NCI-H69 (cell line): ENCODE measurements at places on chromosomes 5 and 9.

DNA sequence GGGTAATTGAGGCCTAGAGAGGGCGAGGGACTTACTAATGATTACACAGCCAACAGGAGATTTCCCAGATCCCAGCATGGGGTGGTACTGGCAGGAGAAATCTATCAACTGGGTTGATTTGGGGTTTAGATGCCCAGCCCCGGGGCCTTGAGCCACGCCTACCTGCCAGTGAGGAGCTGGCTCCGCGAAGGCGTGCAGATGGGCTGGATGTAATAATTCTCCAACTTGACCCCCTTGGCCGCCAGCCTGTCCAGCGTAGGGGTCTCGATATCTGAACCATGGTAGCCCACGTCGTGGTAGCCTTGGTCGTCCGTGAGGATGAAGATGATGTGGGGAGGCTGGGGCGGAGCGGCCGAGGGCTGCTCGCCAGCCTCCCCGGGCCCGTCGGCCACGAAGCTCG lies 804 bp downstream of the ARSI start:
- DNase-seq, result peak; percentile 23

- DNase-seq, result no peak
Measured at GRCh38 chr5:116401576-116401975, 173.0 kb downstream of the SEMA6A start.

- no peak for DNase-seq
Measured at GRCh38 chr5:173278172-173278571, 43.2 kb upstream of the NKX2-5 start.

DNA sequence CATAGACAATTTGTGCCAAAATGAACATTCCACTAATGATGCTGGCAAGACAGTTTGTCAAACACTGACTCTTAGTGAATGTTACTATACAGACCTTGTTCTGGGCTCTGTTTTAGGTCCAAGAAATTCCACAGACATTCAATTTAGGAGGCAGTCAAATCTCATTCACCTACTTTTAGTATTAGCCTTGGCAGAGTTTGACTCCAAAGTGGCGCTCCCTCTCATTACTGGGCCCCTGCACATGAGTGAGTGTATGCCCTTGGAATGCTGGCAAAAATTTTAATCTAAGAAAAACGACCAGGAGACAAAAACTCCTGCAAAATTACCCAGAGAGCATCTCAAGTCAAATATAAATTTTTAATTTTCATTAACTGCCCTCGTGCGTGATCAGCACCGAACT lies 94.9 kb upstream of the SLC27A6 start:
- DNase-seq, result no peak

- no peak for DNase-seq
Measured at GRCh38 chr5:14216902-14217301, 73.8 kb downstream of the TRIO start.

GRCh38 chr5:145637396-145637795 lies 197.7 kb downstream of the PRELID2 start:
- no peak for DNase-seq

GRCh38 chr9:8315211-8315610 lies 515.6 kb upstream of the DMAC1 start:
- DNase-seq, result peak; percentile 7

GRCh38 chr9:29211580-29212396 lies 1638.5 kb upstream of the C9orf72 start:
- peak; percentile 95 for DNase-seq

DNA sequence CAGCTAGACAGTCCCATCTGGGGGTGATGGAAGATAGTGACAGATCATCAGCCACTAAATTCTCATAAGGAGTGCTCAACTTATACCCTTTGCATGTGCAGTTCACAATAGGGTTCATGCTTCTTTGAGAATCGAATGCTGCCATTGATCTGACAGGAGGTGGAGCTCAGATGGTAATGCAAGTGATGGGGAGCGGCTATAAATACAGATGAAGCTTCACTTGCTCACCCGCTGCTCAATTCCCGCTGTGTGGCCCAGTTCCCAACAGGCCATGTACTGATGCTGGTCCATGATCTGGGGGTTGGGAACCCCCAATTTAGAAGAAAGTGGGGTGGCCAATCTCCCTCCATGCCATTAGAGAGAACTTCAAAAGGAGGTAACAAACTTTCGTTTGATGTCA lies 44.9 kb upstream of the ZNF462 start:
- DNase-seq, result no peak

DNA sequence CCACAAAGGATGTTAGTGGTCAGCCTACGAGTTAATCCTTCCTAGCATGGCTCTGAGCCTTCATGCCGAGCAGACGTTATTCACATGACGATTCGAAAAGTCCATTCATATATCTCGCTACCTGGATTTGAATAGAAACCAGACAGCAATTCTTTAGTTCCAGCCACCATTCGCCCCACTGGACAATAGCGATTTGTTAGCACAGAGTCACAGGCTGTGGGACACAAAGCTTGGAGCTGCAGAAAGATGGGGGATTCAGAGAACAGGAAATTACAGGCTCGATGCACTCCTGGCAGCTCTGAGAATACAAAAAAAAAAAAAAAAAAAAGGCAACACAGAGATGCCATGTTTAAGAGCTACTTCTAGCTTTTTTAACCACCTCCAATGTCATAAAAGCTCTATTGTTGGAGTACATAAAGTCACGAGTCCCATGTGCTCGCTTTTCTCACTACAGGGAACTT lies 110.7 kb downstream of the NR6A1 start:
- DNase-seq, result peak; percentile 90

DNA sequence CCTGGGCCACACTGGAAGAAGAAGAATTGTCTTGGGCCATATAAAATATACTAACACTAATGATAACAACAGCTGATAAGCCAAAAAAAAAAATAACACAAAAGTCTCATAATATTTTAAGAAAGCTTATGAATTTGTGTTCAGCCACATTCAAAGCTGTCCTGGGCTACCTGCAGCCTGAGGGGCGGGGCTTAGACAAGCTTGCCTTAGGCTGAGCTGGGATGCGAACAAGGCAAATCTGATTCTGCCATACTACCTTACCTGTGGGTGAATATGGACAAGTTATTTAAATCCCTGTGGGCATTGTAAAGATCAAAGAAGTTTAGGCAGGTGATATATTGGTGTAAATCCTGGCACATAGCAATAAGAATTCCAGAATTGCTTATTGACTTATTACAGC lies 212.3 kb upstream of the ATP10B start:
- peak; percentile 46 for DNase-seq

GRCh38 chr5:13946111-13946510 lies 1.6 kb upstream of the DNAH5 start:
- DNase-seq, result peak; percentile 23

DNA sequence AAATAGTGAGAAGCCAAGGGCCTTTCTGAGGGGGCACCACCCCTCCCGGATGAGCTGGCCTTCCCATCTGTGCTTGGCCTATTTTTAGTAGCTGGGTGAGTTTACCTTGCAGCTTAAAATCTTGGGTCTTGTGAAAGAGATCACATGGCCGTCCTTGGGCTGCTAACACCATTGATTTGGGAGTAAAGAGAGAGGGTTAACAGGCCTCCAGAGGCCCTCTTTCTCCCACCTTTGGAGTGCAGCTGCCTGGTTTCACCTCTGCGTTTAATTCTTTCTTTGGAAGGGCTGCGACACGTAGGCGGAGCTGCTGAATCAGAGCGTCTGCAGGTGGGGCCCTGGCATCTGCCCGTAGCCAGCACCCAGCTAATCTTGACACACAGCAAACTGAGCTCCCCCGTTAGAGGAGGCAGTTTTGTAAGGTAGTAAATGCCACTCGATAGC lies 12.8 kb downstream of the OLFM1 start:
- peak; percentile 51 for DNase-seq

- DNase-seq, result no peak
Measured at GRCh38 chr5:84715091-84715490, 330.4 kb upstream of the EDIL3 start.
